ENCODE measurements at places on chromosomes 2 and 18.

DNA sequence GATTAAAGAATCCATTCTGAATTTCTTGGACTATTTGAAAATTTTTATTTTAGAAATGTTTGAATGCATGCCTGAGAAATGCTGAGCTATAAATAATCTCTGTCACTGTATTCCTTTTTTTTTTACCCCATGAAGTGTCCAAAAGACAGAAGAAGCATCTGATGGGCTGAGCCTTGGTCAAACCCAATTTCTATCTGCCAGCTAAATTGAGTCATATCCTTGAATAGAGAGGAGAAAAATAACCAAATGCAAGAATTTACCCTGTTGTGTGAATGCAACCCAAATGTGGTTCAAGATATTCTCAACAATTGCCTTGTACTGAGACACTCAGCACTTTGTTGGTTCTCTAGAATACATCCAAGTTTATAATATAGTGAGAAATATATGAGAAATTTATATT, 223.5 kb downstream of the UBE2E3 start:
- DNase-seq: no peak

DNA sequence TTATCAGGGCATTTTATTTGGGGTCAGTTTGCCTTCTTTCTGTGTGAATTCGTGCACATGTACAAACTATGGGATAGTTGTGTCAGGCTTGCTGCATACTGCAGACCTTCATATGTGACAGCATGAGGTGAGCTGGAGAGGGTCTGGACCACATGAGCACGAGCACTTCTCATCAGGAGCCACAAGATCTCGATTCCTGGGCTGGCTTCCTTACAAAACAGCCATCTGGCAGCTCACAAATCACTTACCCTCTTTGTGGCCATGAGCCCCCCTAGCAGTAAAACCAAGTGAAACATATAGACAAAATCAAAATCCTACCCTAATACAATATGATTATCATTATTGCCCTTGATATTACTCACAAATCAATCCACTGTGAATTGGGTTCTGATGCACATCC, 121.2 kb downstream of the MTCL1 start:
- DNase-seq: no peak

DNA sequence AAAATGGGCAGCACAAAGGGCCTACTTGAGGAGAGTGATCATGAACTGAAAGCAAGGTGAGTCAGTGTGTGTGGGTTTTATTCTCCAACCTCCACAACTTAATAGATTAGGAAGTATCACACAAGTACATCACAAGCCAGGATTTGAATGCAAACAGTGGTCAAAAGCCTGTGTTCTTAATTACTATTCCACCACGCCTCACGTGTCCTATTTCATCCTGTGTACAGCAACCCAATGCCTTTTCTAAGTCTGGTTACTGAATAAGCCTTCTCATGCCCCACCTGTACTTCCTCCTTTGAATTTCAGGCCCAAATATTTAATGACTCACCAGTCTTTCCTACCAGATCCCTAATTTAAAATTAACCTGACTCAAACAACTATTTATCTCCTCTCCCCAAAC, 755.7 kb upstream of the SLC8A1 start:
- DNase-seq: no peak

DNA sequence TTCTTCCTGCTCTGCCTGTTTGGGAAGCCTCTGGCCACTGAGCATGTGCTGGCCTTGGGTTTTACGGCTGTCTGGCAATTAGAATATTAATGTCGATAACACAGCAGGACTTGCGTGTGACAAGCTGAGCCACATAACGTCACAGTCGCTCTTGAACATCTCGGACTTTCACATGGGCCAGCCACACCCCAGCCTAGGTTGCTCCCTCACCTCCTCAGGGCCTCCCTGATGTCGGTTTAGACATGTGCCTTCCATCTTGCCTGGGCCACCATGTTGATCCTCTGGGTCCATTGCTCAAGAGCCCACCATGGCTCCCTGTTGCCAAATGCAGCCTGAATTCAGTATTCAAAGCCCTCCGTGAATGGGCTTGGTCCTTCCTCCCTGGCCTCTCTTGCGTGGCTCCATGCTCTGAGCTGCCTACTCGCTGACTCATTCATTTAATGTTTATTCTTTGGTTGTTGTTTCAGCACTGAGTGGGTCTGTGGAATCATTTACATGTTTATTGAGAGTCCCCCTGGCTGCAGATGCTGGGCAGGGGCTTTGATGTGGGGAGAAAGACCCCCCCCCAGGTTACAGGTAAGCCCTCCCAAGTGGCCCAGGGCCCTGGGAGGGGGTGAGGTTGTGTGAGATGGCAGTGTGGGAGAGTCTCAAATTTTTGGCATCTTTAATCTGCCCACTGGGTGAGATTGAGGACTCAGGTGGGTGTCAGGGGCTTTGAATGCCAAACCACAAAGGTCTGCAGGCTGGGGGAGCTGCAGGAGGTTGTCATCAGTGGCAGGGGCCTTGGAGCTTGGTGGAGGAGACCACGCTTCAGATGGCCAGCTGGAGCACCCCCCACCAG, 62.0 kb downstream of the ODC1 start:
- DNase-seq: no peak

DNA sequence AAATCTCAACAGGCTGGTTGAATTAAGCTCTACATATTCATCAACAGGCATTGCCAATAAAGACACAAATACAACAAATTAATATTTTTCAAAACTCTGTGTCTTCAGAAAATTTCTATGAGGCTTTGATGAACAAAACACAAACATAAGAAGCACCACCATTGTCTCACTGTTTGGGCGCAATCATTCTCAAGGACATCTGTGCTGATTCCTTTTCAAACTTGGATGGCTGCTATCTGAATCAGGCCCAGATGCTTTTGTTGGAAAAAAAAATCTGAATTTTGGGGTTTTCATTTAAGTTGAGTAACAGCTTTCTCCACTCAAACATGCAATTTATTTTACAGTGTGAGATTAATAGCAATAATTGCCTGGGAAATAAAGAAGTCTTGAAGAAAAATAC, 173.8 kb downstream of the NRXN1 start:
- DNase-seq: no peak

DNA sequence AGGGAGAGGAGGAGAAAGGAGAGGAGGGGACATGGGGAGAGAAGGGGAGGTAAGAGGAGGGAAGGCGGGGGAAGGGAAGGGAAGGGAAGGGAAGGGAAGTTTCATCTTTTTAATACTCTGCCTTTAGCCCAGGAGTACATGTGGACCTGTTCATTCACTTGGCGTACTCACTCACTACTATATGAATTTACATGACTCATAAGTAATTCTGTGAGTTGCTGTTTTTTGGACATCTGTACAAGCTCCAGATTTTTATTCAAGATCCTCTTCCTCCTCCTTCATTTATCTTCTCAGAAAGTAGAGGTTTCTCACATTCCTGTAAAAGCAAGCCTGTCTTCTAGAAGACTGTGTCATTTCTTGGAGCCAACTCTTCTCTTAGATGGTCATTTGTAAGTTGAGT, 84.6 kb downstream of the RDH14 start:
- DNase-seq: no peak

DNA sequence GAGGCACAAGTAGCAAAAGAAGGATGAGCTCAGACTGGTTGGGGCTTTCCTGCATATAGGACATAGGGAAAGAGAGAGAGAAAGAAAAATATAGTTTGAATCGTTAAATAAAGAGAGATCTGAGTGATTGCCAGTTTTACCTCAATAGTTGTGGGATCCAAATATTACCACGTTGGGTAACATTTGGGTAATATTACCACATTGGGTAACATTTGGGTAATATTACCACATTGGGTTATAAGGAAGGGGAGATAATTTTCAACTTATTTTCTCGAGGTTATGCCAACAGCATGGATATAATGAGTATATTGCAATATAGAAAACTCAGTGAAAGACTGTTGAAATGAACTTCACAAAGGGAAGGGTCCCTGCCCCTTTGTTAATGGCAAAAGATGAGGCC, 20.7 kb downstream of the SP140 start:
- no peak for DNase-seq

DNA sequence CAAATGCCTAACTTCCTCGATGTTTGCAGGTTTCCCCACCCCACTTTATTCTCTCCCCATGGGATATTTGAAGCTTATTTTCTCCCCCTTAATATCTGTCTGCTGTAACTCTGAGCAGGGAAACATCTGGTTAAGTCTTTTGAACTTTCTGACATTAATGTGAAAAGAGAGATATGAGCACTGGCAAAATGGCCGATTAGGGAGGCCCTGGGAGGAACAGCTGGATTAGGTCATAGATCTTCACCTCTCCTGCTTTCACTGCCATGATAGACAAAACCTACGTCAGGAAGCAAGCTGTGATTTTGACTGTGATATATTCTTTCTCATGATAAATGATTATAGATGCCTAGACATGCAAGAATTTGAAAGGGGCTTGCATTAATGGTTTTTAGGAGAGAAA, 43.6 kb downstream of the LYPD6B start:
- no peak for DNase-seq

DNA sequence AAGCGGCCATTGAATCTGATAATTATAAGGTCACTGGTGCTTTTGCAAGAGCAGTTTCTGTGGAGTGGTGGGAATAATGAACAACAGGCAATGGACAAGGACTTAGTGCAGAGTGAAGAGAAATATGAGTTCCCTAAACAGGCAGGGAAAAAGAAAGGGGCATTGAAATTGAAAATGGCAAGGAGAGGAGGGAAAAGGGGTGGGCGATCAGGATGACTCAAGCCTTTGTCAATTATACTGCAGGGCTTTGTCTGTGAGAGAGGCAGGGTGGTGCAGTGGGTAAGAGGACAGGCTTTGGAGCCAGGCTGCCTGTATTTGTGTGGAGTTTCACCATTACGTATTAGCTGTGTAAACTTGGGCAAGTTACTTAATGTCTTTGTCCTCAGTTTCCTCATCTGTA, 29.5 kb upstream of the PAIP2B start:
- DNase-seq: no peak

- no peak for DNase-seq
These were observed 1337.0 kb upstream of the FAM98A start for GRCh38 chr2:34936089-34936488.

- DNase-seq: peak; percentile 69
These were observed 8.0 kb downstream of the TMBIM1 start for GRCh38 chr2:218284106-218284811.

- DNase-seq: no peak
These were observed 144.6 kb upstream of the MMADHC start for GRCh38 chr2:149732001-149732685.

DNA sequence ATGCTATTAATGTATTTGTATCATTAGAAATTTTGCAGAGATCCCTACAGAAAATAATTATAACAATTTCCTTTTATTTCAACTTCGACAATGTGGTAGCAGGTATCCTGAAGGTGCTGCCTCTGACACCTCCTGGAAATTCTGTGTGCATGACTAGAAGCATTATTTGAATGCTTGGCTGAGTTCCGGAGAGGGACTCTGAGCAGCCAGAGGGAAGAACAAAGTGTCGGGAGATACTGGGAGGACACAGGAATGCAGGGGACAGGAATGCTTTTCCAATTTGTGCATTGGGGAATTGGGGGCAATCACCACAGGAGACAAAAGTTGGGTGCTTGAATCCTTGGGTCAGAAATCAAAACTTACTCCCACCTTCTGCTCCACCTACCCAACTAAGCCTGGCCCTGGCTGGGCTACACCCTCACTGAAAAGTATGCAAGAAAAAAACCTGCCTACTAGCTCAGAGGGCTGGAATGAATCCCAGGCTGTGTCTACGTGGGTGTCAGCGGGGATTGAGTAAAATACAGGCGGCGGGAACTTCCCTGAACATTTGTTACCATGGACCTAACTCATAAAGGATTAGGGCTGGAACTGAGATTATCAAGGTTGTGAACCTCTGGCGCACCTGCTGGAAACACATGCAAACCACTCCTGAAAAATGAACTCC, 299.3 kb downstream of the SOX11 start:
- no peak for DNase-seq

DNA sequence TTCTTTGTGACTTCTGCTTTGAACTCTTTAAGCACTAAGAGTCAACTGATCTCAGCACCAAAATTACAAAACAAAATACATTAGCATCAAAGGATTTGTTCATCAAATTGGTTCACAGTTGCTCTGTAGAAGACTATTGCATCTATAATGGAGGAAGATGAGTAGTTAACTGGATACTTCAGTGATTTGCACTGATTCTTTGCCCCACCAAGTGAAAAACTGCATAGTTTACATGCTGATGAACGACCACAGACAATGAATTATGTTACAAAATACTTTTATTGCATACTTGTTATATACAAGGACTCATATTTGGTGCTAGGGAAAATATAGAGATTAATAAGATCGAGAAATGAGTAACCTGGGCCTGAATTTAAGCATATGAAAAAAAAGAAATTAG, 107.2 kb downstream of the SCG2 start:
- DNase-seq: no peak

DNA sequence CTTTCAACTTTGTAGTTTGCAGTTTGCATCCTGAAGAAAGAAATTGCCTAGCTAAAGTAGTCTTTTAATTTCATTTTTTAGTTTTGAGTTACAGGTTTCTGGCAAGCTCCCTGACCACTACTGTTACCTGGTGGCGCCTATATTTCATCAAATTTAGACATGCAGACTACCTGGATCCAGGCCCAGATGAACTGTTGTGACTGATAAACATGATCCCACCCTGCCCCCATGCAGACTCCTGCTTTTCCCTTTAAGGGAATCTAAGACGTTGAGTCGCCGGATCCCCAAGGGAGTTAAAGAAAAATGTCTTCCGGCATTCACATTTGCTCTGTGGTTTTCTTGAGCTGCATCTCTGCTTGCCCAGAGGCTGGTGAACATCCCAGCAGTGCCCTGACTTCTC, 22.2 kb downstream of the METAP1D start:
- no peak for DNase-seq

DNA sequence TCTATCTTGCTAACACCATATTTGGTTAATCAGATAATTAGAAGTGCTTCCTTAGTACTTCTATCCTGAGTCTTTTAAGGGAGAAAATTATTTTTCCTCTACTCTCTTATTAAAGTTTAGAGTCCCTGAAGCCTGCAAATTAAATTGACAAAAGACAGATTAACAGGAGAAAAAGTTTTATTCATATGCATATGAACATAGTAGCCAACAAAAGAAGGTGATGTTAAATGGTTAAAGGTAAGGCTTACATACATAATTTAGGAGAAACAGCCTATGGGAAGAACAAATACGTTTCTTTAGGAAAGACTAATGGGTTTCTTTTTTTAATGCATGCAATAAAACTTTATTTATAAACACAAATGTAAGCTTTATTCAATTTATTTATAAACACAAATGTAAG, 805.0 kb downstream of the CPS1 start:
- DNase-seq: no peak

- DNase-seq: peak; percentile 25
These were observed 1.2 kb downstream of the CABLES1 start for GRCh38 chr18:23136326-23137096.

DNA sequence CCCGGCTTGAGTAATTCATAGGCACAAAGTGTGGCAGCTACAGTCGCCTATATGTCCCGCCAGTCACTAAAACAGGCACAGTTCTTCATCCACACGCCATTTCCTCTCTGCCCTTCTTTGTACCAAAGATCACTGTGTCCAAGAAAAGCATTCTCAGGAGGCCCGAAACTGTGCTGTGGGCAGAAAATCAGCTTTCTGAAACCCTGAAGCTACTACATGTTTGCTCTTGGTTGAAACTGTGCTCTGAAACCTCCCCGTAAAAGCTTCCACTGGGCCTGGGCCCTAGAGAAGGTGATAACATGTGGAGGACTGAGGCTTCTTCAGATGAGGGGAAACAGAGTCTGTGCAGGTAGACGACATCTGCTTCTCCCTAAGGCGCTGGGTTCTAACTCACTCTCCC, 75.6 kb upstream of the ID2 start:
- DNase-seq: peak; percentile 27

Data from activated CD4-positive, alpha-beta T cell treated with anti-CD3 and anti-CD28 coated beads, Interleukin-2, amount 50 U/mL, for 48 hours (primary cell).